Stimulated activated CD4-positive, alpha-beta T cell treated with anti-CD3 and anti-CD28 coated beads, Interleukin-1b, Interleukin-23, amount 100 ng/mL, for 1 hour (primary cell): ENCODE measurements at places on chromosomes 1 and 21.

- no peak for DNase-seq
These were observed 154.0 kb upstream of the C1orf87 start for GRCh38 chr1:60227601-60228000.

DNA sequence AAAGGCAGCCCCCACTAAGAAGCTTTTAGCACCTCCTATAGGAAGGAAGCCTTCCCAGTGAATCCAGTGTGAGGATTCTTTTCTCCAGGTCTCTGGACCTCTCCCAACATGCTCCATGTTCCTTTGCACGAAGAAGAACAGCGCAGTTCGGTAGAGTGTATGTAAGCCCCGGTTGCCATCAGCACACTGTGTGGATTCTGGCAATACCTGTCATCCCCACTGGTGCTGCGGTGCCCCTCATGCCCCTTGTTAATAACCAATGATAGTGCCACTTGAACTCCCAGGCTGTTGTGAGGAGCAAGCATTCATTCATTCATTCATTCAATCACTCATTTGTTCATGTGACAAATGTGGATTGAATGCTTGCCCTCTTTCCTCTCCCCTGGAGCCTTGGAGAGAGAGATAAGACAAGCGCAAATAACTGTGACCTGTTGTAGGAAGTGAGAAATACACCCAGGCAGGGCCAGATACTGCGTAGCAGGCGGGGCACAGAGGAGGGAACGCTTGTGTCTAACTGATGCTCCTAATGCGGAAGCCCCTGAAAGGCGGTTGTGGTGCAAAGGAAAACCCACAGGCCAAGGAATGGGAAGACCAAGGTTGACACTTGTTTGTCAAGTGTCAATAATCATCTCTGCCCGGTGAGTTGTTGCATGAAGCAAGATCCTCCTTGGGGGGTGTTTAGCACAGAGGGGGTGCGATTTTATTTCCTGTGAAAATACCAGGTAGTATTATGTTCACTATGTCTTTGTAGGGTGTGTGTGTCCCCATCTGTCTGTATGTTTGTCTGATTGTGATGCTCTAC lies 9.8 kb downstream of the LGR6 start:
- DNase-seq: no peak

GRCh38 chr21:36513430-36513829 lies 33.5 kb upstream of the CLDN14 start:
- DNase-seq: no peak

DNA sequence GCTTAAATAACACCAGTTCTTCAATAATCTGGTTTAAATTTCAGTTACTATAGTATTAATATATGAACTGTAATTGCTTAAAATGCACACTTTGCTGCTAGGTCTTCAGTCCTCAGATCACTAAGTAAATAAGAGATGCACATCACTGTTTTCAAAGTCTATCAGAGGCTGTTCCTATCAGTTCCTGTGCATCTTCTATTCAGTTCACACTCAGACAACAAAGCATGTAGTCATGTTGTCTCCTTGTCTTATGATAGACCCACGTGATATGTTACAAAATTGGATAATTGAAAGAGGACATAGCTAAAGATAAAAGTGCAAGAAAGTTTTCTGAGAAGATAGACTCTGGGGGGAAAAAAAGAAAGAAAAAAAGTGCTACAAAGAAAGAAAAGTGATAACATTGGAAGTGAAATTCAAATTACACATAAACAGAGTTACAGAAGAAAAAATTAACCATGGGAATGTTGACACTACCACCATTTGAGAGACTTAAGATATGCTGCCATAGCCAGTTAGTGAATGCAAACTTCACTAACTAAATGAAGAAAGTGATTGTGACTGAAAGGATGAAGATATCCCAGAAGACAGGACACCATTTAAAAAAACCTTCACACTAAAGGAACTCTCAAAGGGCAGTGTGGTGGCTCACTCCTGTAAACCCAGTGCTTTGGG lies 33.9 kb upstream of the TSNAX start:
- DNase-seq: no peak

GRCh38 chr1:12342401-12343003 lies 112.7 kb downstream of the VPS13D start:
- no peak for DNase-seq

GRCh38 chr21:46486481-46487126 lies 27.9 kb downstream of the DIP2A start:
- no peak for DNase-seq

DNA sequence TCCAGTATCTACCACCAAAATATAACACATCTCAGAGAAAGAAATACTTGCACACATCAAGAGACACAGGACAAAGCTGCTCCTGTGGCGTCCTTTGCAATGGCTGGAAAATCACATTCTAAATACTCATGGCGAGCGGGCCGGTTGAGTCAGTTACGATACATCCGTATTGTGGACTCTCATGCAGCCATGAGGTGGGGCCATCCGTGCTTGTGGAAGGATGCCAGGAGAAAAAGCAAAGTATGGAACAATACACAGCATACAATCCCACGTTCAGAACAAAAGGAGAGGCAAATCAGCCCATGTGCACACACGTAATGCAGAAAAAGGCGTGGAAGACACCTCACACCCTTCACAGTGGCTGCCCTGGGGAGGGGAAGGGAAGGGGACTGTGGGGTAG lies 13.1 kb downstream of the ATP13A2 start:
- no peak for DNase-seq

GRCh38 chr1:199687321-199687720 lies 340.2 kb upstream of the NR5A2 start:
- DNase-seq: no peak

- no peak for DNase-seq
These were observed 122.7 kb downstream of the LMO4 start for GRCh38 chr1:87451229-87451920.
